ENCODE measurements at places on chromosomes 5 and 9. TPM values are rescaled to one million over a fixed set of nuclear protein-coding genes. Genes with fewer than 3 reads are reported as not detected.
A peak's percentile ranks its signal among the peaks of the same experiment; 100 is the strongest.

GRCh38 chr5:144017631-144018030, 152.8 kb downstream of the YIPF5 start:
- DNase-seq: no peak

- no peak for DNase-seq
Measured at GRCh38 chr9:79615038-79615437, 43.3 kb downstream of the TLE4 start.

DNA sequence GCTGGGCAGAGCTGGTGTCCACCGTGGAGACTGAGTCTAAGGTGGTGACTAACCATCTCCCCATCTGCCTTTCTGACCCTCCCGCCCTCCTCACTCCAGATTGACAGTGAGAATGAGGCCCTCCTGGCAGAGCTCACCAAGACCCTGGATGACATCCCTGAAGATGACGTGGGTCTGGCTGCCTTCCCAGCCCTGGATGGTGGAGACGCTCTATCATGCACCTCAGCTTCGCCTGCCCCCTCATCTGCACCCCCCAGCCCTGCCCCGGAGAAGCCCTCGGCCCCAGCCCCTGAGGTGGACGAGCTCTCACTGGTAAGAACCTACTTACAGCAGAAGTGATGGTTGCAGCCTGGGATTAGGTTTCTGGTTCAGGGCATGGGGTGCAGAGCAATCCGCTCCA, 96.5 kb downstream of the PPARGC1B start:
- DNase-seq: no peak

- no peak for DNase-seq
Measured at GRCh38 chr5:168156170-168156569, 135.3 kb upstream of the WWC1 start.

DNA sequence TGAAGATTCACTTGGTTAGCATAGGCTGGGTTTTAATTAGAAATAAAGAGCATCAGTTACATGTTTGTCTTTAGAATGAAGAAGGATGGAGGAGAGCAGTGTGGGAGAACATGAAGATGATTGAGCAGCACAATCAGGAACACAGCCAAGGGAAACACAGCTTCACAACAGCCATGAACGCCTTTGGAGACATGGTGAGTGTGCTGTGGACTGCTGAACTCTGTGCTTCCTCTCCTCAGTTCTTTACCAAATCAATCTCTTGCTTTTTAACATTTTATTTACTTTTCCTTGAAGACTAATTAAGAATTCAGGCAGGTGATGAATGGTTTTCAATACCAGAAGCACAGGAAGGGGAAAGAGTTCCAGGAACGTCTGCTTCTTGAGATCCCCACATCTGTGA, 38.2 kb upstream of the SPATA31E1 start:
- DNase-seq: no peak

DNA sequence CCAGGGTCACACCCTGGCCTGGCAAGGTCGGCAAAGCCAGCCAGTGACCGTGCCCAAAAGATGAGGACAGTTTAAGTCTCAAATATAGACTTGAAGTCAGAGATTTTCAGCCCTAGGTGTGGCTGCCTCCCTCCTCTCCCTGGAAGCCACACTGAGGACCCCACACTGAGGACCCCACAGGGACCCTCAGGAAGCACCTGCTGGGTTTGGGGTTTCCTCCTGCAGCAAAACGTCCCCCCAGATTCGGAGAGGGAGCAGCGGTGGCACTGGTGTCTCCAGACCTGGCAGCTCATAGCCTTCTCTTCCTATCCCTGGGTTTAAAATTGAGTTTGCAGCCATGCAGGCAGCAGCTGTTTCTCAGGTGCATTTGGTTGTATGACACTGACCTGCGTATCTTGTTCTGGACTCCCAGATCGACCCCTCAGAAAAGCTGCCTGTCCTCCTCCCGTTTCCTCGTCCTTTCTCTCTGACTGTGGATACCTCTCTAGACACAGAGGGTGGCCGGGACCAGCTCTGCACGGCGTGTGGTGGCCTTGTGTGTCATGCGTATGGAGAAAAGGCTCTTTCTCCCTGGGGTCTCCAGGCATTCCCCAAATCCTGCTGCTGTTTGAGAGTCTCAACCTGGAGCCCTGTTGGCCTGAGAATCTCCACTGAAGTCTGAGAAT, 36.6 kb downstream of the MRPL36 start:
- DNase-seq: no peak

GRCh38 chr5:111173476-111173875, 50.7 kb upstream of the CAMK4 start:
- DNase-seq: no peak

- no peak for DNase-seq
Measured at GRCh38 chr5:172583931-172584511, 57.0 kb upstream of the NEURL1B start.

DNA sequence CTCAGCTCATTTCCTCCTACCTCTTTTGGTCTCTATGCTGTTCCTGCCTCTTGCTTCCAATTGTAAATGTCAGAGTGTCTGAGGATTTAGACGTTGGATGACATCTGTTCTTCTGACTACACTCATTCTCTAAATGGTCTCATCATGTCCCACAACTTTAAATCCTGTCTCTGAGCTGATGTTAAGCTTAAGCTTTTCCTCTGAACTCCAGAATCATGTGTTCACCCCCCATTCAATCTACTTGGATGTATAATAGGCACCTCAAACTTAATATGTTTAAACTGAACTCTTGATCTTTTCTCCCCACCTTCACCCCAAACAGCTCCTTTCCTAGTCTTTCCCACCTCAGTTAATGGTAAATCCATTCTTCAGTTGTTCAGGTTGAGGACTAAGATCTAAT, 433.6 kb downstream of the CSNK1G3 start:
- DNase-seq: no peak

GRCh38 chr9:85941966-85942912, 1.3 kb downstream of the NAA35 start:
- no peak for DNase-seq

DNA sequence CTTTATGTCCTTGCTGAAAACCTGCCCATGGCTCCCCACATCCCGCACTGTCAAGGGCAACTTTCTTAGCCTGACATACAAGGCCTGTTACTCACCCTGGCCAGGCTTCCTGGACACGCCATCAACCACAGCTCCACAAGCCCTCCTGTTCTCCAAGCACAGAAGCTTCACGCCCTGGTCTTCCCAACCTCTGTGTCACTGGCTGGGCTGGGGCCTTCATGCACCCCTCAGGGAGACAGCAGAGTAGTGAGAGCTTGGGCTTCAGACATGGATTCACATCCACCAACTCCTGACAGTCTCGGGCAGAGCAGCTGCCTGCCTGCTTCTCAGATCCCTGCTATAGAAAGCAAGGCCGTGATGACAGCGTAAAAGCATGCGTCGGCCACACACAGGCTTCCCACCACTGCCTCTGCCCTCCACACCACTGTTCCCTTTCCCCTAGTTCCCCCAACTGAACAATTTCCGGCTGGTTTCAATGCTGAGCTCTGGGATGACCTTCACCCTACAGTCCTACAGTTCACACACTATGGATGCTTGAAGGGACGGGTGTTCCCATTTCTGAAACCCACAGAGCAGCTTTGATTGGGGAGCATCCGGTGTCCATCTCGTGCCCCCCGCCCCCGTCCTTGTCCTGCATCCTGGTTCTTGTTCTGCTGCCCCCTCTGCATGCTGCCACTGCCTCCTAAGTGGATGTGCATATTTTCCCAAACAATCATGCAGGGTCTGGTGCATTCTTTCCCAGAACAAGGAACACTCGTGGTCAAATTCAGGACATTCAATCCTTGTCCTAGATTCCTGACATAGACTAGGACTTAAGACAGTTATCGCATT, 33.4 kb upstream of the ADAMTS2 start:
- peak; percentile 56 for DNase-seq

DNA sequence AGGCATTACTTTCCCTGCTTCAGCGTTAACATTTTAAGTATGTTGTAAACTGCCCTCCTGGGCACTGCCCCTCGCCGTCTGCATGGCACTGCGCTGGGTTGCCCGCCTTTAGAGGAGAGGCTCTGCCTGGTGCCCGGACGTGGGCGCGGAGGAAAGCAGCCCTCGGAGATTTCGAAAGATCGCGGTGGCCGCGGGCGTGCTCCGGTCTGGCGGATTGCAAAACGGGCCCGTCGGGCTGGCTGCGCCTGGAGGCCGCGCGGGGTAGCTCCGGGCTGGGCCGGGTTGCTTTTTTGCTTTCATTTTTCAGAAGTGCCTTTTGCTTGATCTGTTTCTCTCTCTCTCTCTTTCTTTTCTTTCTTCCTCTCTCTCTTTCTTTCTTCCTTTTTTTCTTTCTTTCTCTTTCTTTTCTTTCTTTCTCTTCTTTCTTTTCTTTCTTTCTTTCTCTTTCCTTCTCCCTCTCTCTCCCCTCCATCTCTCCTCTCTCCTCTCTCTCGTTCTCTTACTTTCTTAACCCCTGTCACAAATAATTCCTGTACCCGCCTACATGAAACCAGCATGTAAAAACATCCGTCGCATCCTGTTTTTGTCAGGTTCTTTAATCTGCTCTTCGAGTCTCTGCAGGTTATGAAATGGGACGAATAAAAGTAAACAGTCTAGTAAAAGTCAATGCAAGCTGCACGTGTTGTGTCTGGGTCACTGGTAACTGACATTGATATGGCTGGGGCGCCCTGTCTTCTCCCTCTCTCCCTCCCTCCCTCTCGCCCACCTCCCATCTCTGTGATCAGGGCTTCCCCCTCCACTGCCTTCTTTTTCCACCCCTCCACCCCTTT, 1.7 kb downstream of the FST start:
- peak; percentile 55 for DNase-seq

DNA sequence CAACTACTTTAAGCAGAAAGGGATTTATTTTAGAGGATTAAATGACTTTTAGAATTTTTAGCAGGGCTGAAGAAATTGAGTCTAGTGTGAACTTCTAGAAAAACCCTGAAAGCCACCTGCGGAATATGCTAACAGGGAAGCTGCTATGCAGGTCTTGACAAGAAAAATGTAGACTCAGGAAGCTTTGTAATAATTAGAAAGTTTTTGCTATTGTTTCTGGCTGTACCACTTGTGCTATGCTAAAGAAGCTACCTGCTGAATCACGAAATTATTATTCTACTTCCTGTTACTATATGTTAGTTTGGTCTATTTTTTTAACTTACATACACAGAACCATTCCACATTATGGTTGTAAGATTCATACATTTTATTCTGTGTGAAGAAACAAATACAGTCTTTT, 74.0 kb upstream of the CHSY3 start:
- DNase-seq: no peak

DNA sequence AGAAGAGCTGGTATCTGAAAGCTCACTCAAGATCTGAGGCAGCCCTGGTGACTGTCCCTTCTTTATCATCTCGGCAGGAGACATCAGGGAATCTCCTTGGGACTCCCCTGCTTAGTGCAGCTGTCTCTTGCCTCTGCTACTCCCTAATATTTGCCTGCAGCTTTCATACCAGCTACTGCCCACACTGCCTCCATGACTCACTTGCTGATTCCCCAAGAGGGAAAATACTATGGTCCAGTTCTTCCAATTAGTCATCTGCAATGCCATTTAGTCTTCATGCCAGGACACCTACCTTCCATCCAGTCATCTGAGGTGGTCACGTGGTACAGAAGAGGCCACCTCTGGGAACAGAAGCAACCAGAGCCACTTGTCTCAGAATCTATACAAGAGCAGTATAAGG, 270.8 kb downstream of the NTRK2 start:
- DNase-seq: no peak

DNA sequence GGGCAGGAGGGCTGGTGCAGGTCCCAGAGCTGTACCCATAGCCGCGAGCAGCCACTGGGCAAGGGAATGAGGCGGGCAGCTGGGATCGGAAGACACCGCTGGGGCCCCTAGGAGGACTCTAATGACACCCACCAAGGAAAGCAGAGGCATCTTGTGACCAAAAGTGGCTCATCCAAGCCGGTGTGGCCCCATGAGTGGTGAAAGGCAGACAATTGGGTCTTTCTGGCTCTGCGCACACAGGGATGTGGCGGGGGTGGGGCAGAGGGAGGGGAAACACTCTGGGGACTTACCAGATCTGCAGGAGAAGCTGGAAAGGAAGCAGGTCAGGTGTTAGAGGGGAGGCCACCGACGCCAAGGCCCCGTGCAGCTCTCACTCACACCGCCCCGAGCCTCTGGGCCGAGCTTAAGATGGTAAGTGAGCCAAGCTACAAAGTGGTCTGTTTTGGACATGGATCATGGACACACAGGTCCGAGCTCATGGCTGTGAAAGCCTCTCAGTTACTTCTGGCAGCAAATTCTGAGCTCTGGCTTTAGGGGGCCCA, 42.3 kb upstream of the SARDH start:
- no peak for DNase-seq

GRCh38 chr5:125536095-125536494, 789.7 kb upstream of the ZNF608 start:
- no peak for DNase-seq

DNA sequence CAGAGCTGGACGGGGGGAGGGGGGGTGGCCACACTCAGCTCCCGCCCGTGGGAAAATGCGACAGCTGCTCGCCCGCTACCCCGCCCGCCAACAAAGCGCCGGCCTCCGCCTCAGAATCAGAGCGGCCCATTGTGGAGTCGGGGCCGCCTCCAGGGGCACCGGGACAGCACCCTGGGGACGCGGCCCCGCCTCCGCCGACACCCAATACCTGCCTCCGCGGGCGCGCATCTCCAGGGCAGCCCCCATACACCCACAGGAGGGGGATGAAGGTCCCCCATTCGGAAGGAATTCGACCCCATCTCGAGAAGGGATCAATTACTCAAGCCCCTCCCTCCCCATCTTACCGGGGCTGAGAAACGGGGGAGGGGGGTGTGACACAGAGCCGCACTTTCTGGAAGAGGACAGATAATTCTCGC, 1.3 kb downstream of the NOTCH1 start:
- DNase-seq: no peak

- DNase-seq: no peak
Measured at GRCh38 chr5:61735995-61736394, 403.9 kb downstream of the ZSWIM6 start.

Gene SLC25A48
- polyA plus RNA-seq: not detected

Gene ADAMTS16
- polyA plus RNA-seq: not detected

Gene PCDH1
- polyA plus RNA-seq: 0.06 TPM

Gene LAMC3
- 0.02 TPM for polyA plus RNA-seq

Gene ANKRD20A1
- polyA plus RNA-seq: not detected

Gene OMD
- polyA plus RNA-seq: not detected

Gene TUSC1
- 0.14 TPM for polyA plus RNA-seq

Gene EIF4E1B
- not detected for polyA plus RNA-seq

Gene DNAJC21
- polyA plus RNA-seq: 21.8 TPM

Measured in naive thymus-derived CD8-positive, alpha-beta T cell (primary cell).